Temporal lobe (tissue), 4 donors: ENCODE measurements at places on chromosomes 2 and 18. TPM values are rescaled to one million over a fixed set of nuclear protein-coding genes. Genes with fewer than 3 reads are reported as not detected.

Gene TPO
- not detected for total RNA-seq

Gene KCNJ3
- 12.5 TPM for total RNA-seq

Gene ADD2
- 385 TPM for total RNA-seq

Gene TNS1
- total RNA-seq, result 7.1 TPM

Gene KCTD1
- total RNA-seq, result 20.4 TPM

Gene CCDC102B
- 12.5 TPM for total RNA-seq

Gene SCN9A
- total RNA-seq, result 71.1 TPM

Gene MOGAT1
- total RNA-seq, result not detected

Gene DNPEP
- total RNA-seq, result 11.1 TPM

Gene M1AP
- total RNA-seq, result not detected

Gene ATAD2B
- total RNA-seq, result 40.6 TPM

Gene EFHD1
- total RNA-seq, result 2.7 TPM

Gene ZNF519
- 40.3 TPM for total RNA-seq

Gene PNO1
- total RNA-seq, result 11.8 TPM

Gene RBM45
- total RNA-seq, result 13.5 TPM

Gene DYNAP
- total RNA-seq, result not detected

Gene TUBA3E
- total RNA-seq, result not detected

Gene FN1
- total RNA-seq, result 203 TPM

Gene CNDP1
- 0.49 TPM for total RNA-seq

Gene REG1A
- total RNA-seq, result not detected

Gene PCARE
- under 0.01 TPM for total RNA-seq

Gene VWC2L
- 3.2 TPM for total RNA-seq

Gene ACMSD
- not detected for total RNA-seq

Gene TMEM200C
- 20.4 TPM for total RNA-seq

Gene COLEC11
- total RNA-seq, result 0.25 TPM
